ENCODE measurements at places on chromosomes 5 and 9. TPM values are rescaled to one million over a fixed set of nuclear protein-coding genes. Genes with fewer than 3 reads are reported as not detected.

DNA sequence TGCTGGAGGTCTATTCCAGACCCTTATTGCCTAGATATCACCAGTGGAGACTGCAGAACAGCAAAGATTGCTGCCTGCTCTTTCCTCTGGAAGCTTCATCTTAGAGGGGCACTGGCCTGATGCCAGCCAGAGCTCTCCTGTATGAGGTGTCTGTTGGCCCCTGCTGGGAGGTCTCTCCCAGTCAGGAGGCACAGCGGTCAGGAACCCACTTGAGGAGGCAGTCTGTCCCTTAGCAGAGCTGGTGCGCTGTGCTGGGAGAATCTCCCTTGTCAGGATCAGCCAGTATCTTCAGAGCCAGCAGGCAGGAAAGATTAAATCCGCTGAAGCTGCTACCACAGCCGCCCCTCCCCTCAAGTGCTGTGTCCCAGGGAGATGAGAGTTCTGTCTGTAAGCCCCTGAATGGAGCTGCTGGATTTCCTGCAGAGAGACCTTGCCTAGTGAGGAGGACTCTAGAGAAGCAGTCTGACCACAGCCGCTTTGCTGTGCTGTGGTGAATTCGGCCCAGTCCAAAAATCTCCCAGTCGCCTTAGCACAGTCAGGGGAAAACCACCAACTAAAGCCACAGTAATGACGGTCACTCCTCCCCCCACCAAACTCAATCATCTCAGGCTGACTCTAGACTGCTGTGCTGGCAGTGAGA, 124.1 kb downstream of the JAKMIP2 start:
- DNase-seq, result no peak
- H3K27me3 ChIP-seq, result no peaks in the 10 kb centered on the region
- H3K27ac ChIP-seq, result no peak overlapping the region

DNA sequence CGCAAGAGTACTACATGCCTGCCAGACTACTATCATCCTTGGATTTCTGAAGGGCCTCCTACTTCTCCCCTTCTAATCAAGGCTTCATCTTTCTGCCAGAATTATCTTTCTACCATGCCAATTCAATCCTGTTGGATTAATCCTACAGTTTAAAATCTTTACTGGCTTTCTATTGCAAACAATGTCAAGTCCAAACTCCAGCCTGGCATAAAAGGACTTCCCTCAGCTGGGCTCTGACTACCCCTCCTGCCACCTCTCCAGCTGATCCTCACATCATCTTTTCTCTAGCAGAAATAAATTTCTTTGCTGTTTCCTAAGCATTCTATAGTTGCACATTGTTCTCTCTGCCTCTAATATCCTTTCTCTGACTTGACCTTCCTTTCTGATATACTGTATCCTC, 119.7 kb upstream of the RAD23B start:
- H3K4me3 ChIP-seq, result no peak overlapping the region
- H3K27me3 ChIP-seq, result no peaks in the 10 kb centered on the region
- no peaks in the 10 kb centered on the region for H3K4me1 ChIP-seq
- no peaks in the 10 kb centered on the region for H3K36me3 ChIP-seq

DNA sequence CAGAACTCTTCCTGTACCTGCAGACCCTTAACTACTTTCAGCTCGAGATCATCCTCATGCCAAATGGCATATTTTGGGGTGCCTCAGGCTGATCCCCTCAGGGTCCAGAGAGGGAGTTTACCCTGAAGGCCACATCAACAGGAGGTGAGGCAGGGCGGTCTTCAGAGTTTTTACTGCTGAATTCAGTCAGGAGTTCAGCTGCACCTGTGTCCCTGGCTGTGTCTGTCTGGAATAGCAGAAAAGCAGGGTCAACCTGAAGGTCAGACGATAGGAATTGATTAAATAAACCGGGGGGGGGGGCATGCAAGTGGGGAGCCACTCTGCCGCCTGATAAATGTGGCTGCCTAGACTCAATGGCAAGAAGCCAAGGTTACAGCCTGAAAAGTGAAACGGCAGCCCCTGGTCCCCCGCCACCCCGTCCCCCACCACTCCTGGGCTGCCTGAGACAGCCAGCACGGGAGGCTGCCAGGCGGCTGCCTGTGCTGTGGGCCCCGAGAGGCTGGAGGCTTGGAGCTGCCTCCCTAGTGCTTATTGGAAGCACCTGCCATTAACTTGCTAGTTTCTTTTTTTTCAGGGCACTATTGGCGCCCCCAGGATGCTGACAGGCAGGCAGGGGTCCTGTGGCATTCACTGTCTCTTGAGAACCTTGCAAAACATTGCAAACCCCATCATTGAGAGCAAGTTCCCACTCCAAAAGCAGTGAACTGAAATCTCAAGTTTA, 182.7 kb upstream of the PPP1R26 start:
- H3K27ac ChIP-seq, result no peak overlapping the region
- no peaks in the 10 kb centered on the region for H3K36me3 ChIP-seq
- H3K4me1 ChIP-seq, result no peaks in the 10 kb centered on the region
- no peak for DNase-seq

Gene AGXT2
- 8.0 TPM for total RNA-seq

- H3K27me3 ChIP-seq, result no peaks in the 10 kb centered on the region
- H3K27ac ChIP-seq, result peak overlapping the region; percentile 30
- no peak overlapping the region for H3K4me3 ChIP-seq
- peaks cover 20% of the 10 kb centered on the region for H3K4me1 ChIP-seq
- DNase-seq, result peak; percentile 42
Observed at GRCh38 chr9:107707428-107707837, 217.9 kb upstream of the KLF4 start.
